ENCODE measurements at places on chromosomes 11 and 22. TPM values are rescaled to one million over a fixed set of nuclear protein-coding genes. Genes with fewer than 3 reads are reported as not detected.

LBHD1 gene
- 27.0 TPM for total RNA-seq

PGA4 gene
- total RNA-seq: not detected

ABCC8 gene
- total RNA-seq: not detected

DNA sequence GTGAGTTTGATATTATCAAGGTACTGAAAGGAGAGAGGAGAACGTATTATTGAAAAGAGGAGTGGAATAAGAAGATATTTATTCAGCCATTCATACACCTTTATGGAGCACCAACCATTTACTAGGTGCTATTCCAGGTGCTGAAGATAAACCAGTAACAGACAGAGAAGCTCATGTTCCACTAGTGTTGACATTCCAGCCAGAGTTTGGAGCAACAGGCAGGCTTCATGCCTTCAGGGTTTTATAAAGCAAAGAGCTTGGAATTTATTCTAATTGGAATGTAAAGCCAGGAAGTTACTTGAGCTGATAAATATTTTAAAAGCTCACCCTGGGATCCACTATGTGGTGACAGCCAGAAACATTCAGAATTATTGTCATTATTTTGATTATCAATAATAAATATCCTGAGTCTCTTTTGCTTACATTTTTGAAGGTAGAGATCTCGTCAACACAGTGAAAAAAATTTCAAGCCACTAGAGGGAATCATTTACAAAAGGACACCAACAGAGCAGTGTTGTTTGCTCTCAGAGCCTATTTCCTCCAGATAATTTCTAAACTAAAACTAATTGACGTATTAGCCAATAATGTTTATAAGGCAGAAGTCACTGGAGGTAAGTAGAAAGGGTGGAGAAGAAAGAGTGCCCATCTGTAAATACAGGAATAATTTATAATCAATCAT, 172.0 kb downstream of the KCNA4 start:
- H3K27ac ChIP-seq: no peak overlapping the region
- H3K36me3 ChIP-seq: no peaks in the 10 kb centered on the region
- no peaks in the 10 kb centered on the region for H3K4me1 ChIP-seq
- no peak overlapping the region for H3K4me3 ChIP-seq
- no peaks in the 10 kb centered on the region for H3K27me3 ChIP-seq

DNA sequence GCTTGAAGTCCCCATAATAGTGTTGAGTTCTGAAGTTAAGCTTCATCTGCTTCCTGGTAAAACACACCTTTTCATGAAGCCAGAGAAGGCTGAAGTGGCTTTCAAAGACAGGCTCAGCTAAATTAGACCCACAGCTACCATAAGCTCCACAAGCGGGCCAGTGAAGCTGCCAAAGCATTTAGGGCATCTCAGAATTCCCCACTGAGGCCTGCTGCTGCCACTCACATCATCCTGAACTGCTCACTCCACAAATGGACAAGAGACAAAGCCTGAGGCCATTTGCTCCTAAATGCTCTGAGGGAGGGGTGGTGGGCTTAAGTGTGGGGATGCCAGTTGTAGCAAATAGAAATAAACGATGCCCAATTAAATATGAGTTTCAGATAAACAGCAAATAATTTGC, 14.6 kb downstream of the CCDC83 start:
- H3K4me1 ChIP-seq: no peaks in the 10 kb centered on the region
- H3K27ac ChIP-seq: no peak overlapping the region
- H3K27me3 ChIP-seq: no peaks in the 10 kb centered on the region

All from activated T-helper 17 cell treated with anti-CD3 and anti-CD28 coated beads, Interleukin-2, amount 50 U/mL, for 72 hours (primary cell).